AG04449 (cell line): ENCODE measurements at places on chromosomes 1 and 21.

- no peak for DNase-seq
These were observed 24.0 kb upstream of the LIN9 start for GRCh38 chr1:226332947-226333346.

- DNase-seq: no peak
These were observed 1063.9 kb downstream of the PLA2G4A start for GRCh38 chr1:187892683-187893039.

DNA sequence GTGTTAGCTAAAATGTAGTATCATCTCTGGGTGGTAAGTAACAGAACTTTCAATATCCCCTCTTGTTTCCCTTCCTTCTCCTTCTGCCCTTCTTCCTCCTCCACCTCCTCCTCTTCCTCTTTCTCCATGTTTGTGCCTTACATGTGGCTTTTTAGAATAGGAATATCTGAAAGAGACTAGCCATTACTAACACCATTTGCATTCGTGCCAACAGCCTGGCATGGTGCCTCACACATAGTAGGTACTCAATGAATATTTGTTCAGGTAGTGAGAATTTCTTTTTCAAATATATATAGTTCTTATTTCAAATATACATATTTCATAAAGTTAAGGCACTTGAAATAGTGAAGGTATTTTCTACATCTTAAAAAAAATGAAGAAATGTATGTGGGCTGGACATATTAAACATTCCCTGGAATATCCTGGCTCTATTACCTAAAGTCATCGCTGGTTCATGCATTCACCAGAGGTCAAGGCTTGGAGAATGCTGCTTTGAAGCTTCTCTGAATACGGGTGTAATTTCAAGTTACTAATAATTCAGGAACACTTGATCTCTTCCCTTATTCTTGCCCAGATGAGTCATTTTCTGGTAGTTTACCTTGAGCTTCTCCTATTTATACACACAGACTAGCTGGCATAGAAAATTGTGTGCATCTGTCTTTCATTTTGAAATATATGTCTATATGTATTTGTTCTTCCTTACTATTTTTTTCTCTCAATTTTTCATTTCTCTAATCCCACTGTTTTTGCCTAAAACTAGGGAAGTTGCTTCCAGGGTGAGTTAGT lies 319.4 kb downstream of the TGFB2 start:
- DNase-seq: no peak

- no peak for DNase-seq
These were observed 31.0 kb upstream of the IL10 start for GRCh38 chr1:206803221-206803730.

DNA sequence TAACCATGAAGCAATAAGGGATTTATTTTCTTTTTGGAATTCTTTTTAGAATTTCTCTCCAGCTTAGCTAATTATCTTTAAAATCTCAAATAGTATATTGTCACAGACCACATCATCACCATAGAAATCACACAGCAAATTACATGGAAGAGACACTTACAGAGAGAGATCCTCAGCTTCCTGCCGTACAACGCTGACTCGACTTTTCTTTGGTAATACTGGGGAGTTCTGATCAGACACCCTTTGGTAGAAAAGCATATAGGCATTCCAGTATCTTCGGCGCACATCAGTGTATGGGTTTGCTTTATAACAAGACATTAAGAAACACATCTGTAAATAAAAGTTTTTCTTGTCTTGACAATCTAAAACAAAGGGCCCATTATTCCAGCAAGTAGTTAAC lies 55.7 kb downstream of the PCSK9 start:
- DNase-seq: no peak

DNA sequence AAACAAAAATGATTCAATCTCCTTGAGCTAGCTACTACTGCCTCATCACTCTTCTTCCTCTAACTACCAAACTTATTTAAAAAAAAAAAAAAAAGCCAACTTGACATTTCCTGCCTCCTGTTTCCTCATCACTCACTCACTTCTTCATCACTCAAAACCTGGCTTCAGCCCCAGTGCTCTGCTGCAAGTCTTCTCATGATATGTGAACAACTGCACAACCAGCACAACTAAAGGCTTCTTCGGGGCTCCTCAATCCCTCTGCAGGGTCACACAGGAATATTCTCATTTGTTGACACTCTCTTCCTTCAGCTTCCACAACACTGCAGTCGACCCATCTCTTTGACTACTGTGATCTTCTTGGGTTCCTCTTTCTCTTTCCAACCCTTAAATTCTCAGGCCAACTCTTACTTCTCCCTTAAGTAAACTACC lies 7.6 kb downstream of the MTF1 start:
- no peak for DNase-seq

GRCh38 chr1:26409191-26409807 lies 1.3 kb upstream of the LIN28A start:
- no peak for DNase-seq

GRCh38 chr1:30371179-30371788 lies 352.1 kb downstream of the MATN1 start:
- no peak for DNase-seq

- no peak for DNase-seq
These were observed 152.9 kb upstream of the DAB1 start for GRCh38 chr1:57576756-57577155.
